NCI-H1436 treated with DMSO at 0.1 percent for 48 hours (cell line): ENCODE measurements at places on chromosomes 1 and 21.

GRCh38 chr21:46208761-46209721, 19.5 kb downstream of the LSS start:
- DNase-seq, result no peak

- DNase-seq, result no peak
These were observed 62.7 kb downstream of the SYT6 start for GRCh38 chr1:114090738-114091505.

GRCh38 chr1:59994302-59995198, 68.0 kb upstream of the CYP2J2 start:
- no peak for DNase-seq

GRCh38 chr21:34968414-34969333, 80.4 kb downstream of the RUNX1 start:
- no peak for DNase-seq

- no peak for DNase-seq
These were observed 237.1 kb downstream of the VAV3 start for GRCh38 chr1:107727866-107728265.

- DNase-seq, result no peak
These were observed 43.7 kb downstream of the TRIT1 start for GRCh38 chr1:39839651-39840050.

DNA sequence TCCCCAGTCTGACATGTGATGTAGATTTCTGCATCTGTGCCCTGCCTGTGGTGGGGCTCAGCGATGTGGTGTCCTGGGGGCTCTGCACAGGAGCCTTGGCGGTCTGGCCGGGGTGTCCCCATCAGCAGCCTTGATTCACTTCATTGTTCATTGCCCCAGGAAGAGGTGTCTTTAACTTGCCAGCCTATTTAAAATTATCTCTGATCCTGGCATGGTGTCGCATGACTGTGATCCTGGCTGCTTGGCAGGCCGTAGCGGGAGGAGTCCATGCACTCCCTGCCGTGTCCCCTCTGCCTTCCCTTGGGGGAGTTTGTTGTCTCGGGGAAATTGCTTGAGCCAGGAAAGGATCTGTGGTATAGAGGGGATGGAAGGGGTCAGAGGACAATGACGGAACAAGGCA, 59.9 kb downstream of the TRIM11 start:
- no peak for DNase-seq
